ENCODE measurements at places on chromosomes 4 and X. TPM values are rescaled to one million over a fixed set of nuclear protein-coding genes. Genes with fewer than 3 reads are reported as not detected.

DNA sequence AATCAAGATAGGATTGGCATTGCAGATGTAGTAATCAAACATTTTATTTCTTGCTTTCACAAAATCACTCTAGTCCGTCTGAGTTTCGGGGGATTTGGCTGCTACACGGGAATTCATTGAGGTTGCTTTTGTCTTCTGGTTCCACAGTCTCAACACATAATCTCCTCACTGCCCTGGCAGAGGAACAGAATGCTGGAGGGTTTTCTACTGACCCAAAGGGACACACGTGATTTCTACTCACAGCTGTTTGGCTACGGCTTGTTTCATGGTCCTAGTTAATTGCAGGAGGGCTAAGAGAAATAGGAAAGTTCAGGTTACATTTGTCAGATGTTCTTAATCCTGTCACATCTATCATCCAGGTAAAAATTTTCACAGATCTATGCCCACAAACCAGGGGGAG, 1811.6 kb downstream of the ARAP2 start:
- DNase-seq = no peak

The AKAP4 gene
- total RNA-seq = not detected

DNA sequence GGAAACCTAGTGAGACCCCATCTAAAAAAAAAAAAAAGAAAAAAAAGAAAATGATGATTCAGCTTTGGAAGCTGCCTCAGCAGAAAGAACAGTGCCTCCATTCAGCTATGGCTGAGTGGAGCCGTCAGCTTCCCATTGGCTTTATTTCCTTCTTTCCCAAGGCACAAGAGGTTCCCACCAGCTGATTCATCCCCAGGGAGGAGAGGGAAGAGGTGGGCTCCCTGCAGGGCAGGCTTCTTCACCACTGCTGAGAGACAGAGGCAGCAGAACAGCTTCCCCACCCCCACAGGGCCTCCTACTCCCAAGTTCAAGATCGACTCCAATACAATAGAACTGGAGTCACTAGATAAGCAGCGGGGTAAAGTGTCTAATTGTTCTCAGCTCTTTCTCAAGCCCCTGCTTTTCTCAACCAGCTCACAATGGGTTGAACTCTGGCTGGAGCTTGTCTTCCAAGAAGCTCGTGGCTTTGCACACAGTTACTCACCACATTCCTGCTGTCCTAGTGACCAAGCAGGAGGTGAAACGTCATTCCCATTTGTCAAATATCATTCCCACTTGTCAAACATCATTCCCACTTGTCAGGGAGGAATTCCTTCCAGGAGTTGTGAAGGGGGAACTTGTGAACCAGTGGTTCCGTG, 47.8 kb downstream of the FHDC1 start:
- DNase-seq = no peak

The SOWAHB gene
- total RNA-seq = 1.7 TPM

DNA sequence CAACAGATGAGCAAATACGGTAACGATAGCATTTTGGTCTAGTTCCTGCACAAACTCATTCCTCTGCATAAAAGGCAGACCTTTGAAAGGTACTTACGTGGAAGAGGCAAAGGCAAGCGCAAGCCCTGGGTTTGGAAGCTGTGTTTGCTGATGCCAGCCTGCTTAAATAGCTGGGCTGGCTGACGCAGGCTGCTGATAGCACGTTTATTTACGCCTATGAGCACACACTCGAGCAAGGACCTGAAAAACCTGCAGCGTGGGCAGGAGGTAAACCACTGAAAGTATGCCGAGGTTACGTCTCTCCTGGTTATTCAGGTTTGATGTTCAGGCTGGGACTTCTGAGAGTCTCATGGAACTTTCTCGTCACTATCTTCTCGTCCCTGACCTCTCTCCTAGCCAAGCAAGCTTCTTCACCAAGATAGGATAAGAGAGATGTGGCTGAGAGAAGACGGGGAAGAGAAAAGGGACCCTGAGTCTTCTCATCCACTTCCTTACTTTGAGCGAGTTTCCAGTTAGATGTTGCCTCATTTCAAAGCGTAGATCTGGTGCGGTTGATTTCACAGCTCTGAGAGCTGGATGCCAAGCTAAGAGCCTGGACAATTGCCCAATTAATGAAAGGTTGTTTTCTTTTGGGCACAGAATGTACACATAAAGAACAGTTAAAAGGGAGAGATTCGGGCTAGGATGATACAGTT, at the start of gene HOPX:
Gene HOPX (minus strand): TSS at position 139 of the 695 bp plus-strand sequence. CDS start 23,480 bp downstream, outside the sequence.
- no peak for DNase-seq

DNA sequence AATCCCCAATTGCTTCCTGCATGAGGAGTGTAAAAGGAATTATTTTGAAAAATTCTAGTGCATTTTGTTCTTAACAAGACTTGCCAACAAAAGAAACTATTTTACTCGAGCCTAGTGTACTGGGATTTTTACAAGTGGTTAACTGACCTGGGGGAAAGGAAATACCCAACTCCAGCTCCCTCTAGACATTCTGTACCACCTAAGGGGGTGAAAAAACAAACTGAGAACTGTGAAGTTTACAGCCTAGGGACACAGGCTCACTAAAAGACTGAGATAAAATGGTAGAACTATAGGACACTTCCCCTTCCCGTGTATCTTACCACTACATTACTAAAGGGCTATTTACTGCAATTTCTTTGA, 2.6 kb upstream of the ADH5 start:
- no peak for DNase-seq

The KLHL13 gene
- 19.9 TPM for total RNA-seq

- no peak for DNase-seq
Observed at GRCh38 chr4:19720190-19720589, 531.5 kb upstream of the SLIT2 start.

GRCh38 chr4:156420623-156421022, 467.0 kb upstream of the CTSO start:
- DNase-seq = no peak

Measured in skin of body (tissue), 3 donors.